Activated CD4-positive, alpha-beta T cell treated with anti-CD3 and anti-CD28 coated beads, Interleukin-2, amount 50 U/mL, for 24 hours (primary cell): ENCODE measurements at places on chromosomes 6 and 20.
A peak's percentile ranks its signal among the peaks of the same experiment; 100 is the strongest.

GRCh38 chr20:44758247-44759101, 12.8 kb downstream of the KCNK15 start:
- DNase-seq, result no peak

GRCh38 chr6:138063726-138064125, 43.5 kb downstream of the PERP start:
- DNase-seq, result no peak

DNA sequence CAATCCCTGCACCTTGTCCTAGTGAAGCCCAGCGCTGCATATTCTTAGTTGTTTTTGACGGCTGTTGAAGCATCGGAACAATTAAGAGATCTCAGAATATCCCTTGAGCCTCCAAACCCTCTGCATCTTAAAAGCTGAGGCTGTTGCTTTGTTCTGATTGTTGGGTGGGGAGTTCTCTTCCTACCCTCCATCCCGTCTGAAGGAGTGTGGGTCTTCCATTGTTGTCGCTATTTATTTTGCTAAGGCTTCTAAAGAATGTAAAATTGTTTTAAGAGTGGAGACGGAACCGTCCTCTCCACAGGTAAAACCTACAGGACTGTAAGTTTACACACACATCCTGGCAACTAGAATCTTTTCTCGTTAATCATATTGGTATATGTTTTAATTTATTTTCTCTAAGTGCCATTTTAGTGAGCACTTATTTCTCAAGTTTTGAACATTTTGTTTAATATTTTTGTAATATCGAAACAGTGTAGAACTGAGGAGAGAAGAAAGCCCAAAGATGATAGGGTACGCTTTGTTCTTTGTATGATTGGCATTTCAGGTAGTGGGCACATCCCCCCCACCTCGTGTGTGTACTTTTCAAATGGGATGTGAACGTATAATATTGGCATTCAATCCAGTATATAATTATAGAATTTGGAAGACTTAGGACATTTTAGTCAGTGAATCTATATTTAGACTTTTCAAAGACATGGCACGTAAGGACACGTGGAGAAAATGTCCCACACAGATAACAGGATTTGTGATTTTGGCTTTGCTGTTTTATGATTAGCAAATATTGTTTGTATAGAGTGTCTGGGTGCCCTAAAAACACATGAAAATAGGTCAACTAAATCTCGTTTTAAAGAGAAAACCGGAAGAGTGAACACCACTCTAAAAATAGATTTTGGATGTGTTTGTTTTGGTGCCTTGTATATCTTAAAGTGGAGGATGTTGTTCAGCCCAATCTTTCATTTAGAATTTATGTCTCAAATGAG, 1.3 kb downstream of the RNF146 start:
- no peak for DNase-seq

GRCh38 chr6:130269969-130270635, 47.4 kb upstream of the SAMD3 start:
- DNase-seq, result no peak

DNA sequence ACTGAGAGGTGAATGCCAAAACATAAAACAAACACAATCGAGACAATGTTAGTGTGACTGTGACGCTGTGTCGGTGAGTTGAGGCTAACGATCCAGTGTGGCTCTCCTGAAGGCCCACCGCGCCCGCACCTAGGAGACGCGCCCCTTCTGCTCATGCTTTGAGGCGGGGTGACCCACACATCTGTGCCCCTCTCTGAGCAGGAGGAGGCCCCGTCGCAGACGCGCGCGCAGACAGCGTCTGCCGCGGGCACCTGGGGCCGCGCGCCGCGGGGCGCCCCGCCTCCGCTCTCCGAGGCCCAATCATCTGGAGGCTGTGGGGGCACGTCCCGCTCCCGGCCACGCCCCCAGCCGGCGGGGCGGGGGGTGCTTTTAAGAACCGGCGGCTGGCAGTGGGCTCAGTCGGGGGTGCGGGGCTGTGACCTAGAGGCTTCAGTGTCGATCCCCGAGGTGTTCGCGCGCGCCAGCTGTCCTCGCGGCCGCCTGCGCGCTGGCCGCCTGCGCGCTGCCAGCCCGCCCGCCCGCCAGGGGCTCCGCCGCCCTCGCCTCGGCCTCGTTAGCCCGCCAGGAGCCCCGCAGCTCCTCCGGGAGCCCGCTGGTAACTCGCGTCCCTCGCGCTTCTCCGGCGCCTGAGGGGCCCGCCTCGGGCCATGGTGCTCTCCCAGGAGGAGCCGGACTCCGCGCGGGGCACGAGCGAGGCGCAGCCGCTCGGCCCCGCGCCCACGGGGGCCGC, at the start of gene SLC16A10:
Gene SLC16A10 (plus strand): TSS at position 398 of the 730 bp plus-strand sequence. CDS start 250 bp downstream, at position 648.
- peak; percentile 66 for DNase-seq

DNA sequence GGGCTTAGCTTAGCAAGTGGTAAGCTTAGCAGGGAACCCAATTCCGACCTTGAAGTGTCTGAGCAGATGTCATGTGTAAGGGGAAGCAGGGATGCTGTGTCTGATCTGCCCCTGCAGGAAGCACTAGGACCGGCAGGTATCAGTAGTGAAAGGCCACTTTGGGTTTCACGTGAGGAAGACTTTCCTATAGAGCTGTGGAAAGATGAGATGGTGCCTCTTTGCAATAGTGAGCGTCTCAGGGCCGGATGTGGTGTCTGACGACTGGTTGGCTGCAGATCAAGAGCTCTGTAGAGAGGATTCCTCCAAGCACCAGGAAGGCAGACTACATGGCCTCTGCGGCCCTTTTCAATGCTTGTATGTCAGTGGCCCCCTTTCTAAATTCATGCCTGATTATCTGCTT, 98.3 kb downstream of the TIAM2 start:
- DNase-seq, result no peak

GRCh38 chr20:24305371-24305770, 164.1 kb upstream of the SYNDIG1 start:
- no peak for DNase-seq

DNA sequence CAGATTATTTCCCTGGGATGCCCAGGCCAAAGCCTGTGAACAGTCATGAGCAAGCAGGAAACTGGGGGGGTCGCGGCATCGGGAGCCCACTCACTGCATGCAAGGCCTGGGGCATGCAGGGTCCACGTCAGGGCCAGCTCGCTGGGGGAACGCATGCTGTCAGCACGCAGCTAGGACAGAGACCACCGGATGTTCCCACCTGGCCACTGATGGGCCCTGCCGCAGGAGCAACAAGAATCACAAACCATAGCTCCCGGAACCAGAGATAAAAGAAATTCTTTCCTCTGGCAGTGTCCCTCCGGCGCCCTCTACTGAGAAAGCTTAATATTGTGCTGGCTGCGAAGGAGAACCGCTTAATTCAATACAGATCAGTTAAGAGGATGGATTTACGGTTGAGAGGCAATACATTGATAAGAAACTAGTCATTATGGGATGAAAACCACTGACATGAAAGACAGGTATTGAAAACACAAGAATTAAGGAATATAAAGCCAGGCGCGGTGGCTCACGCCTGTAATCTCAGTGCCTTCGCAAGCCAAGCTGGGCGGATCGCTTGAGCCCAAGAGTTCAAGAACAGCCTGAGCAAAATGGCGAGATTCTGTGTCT, 32.6 kb downstream of the C6orf15 start:
- peak; percentile 69 for DNase-seq

GRCh38 chr20:56429502-56429901, 17.4 kb downstream of the CASS4 start:
- no peak for DNase-seq

- no peak for DNase-seq
These were observed 112.5 kb downstream of the JPH2 start for GRCh38 chr20:44074252-44075151.

DNA sequence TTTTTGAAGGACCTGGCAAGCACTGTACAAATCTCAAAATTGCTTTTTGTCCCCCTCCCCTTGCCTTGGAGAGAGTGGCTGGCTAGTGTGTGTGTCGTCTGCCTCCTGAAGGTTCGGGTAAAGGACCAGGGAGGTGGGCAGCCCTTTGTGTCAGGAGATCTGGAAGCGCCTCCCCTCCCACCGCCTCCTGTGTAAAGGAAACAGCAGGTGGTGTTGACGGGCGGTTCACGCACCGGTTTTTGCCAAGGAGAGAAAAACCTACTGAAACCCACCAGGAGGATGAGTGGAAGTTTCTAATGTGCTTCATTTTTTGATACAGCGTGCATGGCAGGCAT, 1.2 kb downstream of the ENTPD6 start:
- DNase-seq, result no peak

DNA sequence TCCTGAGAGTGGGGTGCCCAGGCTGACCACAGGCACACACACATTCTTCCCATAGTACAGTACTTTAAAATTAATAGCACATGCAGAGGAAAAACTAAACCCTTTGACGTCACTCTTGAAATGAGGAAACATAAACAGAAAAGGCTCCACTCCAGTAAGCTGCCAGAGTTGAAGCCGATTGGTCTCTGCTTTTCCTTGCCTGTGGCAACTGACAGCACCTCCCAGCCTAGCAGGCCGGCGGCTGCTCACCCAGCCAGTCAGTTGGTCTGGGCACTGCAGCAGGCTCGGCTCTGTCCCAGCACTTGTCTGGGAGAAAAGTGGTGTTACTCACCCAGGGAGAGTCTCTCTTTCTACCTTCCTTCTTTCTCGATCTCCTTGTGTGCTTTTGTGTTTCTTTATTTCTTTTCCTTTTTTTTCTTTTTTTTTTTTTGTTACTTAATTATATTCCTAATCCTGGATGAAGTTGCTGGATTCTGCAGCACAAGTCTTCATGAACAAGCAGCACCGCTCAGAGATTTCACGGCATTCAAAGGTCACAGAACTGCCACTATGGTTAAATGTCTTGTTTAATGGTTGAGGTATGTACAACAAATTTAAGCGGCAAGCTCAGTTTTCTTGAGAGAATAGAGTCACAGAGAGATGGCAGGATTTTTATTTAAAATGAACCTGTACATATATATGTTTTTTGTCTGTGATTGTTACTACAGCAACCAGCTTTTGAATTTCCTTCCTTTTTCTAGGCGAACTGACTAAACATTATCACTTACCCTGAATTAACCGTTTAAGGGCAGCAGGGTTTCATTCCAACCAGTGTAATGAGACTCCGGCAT, at the start of gene PDE7B:
Gene PDE7B (plus strand): TSS at position 260 of the 830 bp plus-strand sequence.
- no peak for DNase-seq

DNA sequence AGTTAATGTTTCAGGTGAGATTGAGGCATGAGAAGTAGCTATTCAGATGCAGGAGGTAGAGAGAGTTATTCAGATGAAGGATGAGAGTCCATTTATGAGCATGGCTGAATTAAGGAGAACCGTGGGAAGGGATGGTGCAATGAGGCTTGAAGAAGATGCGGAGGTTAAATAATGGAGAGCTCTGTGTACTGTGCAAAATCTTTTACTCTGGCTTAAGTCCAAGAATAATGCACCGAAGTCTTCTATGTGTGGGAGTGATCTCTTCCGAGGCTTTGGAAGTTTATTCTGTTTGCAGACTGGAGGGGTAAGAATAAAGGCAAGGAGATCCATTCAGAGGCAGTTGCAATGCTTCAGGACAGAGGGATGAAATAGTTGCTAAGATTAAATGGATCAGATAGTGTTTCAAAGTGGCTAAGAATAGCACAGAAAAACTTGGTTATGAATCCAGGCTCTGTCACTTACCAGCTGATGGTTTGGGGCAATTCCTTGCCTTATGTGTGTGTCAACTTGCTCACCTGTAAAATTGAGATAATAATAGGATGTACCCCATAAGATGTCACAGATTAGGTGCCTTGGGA, 467.1 kb downstream of the HDGFL1 start:
- no peak for DNase-seq

GRCh38 chr20:59170406-59171349, 7.1 kb downstream of the ZNF831 start:
- DNase-seq, result no peak

DNA sequence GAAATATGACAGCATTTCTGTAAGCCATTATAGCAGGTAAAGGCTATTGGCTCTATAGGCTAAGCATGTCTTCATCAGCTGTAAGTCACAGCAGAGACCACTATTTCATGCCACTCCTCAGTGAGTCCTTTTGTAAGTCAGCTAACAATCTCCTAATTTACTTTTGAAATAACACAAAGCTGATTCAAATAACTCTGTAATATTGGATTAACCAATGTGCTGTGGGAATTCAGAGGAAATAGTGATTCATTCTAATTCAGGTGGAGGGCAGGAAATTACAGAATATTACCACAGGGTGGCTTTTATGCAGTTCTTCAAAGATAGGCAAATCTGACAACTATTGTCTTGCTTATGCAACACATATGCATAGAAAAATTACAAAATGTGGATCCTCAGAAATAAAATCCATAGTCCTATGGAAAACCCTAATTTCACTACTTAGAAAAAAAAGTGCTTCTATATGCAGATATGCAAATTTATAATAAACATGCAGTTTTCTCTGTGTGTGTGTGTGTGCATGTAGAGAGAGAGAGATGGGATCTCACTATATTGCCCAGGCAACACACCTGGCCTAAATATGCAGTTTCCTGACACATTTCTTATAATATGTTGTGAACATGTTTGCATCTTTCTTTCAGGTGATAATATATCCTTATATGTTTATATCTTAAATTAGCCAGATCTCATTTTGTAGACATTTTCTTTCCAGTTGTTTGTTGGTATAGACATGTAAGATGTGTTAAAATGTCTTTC, 4.8 kb upstream of the SMIM28 start:
- DNase-seq, result no peak

GRCh38 chr20:50588034-50588736, 78.0 kb downstream of the PTPN1 start:
- peak; percentile 58 for DNase-seq

DNA sequence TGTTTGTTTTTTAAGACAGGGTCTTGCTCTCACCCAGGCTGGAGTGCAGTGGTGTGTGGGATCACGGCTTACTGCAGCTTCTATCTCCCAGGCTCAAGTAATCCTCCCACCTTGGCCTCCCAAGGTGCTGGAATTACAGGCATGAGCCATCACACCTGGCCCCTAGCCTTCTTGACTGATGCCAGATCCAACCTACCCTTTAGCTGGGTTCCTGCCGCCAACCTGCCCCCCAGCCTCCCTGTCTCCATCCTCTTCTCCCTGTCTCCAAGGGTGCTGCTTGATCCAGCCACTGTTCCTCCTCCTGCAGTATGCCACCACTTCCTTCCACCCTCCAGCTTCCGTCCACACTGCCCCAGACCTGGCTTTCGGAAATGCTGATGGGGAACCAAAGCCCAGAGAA, 3.2 kb upstream of the C20orf144 start:
- DNase-seq, result no peak

DNA sequence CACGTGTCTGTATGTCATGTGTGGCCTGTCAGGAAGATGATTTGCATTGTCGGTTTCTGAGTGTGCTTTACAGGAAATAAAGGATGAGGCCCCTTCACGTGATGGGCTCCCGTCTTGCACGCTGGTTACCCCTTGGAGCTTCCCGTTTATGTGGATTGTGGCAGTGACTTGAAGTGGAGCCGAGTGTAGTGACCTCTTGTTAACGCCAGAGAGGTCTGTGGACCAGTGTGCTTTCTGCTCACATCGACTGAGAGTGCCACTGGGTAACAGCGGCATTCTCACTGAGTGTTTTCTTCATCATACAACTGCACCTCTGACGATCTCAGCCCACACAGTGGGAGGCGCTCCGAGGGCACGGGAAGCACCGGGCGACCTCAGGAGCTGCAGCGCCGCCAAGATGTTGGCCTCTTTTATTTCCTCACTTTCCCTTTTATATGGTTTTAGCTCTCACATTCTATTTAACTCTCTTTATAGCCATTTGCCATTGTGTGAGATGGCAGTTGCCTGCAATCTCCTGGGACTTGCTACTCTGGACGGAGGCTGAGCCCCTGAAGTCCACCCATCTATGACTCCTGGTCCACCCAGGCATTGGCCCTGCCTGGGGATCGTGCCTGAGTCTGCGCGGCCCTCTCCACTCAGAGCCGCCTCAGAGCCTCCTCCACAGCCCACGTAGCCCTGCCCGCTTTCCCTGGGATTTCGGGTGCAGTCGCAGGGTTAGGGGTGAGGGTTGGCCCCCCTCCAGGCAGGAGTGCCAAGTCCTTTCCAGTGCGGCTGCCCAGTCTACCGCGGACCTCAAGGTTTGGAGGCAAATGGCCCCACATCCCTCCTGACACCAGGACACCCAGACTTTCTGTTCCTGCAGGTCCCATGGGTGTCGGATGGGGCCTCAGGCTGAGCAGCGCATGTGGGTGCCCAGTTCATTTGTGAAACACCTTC, 238.9 kb downstream of the ERMARD start:
- DNase-seq, result peak; percentile 29
